ENCODE measurements at places on chromosomes 7 and 10.

GRCh38 chr7:31687024-31687748, at the start of gene PPP1R17:
Gene PPP1R17, plus strand, starts transcription at chr7:31687215. Its CDS starts 5,227 bp downstream, at chr7:31692442.
- no peak for DNase-seq

DNA sequence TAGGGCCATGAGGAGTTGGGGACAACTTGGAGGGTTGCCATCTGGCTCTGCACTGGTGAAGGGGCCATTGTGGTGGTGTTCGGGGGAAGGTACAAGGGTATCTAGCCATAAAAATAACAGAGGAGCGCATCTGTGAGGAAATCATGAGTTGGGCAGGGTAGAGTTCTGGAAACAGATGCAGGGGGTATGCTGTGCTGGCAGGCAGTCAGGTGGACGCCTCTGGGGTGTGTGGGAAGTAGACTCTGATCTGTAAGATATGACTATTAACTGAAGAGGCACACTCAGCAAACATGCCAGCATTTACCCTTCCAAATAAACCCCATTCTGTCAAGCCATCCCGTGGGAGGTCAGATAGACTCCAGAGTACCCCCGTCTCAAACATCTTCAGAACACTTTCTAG, 79.8 kb downstream of the CLEC2L start:
- no peak for DNase-seq

DNA sequence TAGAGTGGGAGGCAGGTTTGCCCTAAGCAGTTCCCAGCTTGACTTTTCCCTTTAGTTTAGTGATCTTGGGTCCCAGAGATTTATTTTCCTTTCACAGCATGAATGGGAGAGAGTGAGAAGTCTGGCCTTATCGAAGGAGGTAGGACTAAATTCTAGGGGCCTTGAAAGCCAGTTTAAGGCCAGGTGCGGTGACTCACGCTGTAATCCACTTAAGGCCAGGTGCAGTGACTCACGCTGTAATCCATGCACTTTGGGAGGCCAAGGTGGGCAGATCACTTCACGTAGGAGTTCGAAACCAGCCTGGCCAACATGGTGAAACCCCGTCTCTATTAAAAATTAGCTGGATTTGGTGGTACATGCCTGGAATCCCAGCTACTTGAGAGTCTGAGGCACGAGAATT, 392.2 kb downstream of the ACTR3B start:
- no peak for DNase-seq

- peak; percentile 31 for DNase-seq
Observed at GRCh38 chr7:149635561-149636329, 137.6 kb downstream of the ZNF467 start.

DNA sequence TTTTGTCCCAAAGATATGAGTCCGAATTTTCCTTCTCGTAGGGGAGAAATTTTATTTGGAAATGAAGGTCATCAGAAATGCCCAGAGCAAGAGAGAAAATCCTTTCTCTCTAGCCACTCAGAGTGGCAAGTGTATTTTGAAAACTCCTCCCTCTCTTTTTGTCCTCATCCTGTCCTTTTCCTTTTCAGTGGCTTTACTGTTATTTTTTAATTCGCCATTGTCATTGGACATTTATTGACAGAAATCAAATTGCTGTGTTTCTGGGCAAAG, 39.6 kb downstream of the TET1 start:
- no peak for DNase-seq

GRCh38 chr7:71801976-71802375, 610.2 kb downstream of the CALN1 start:
- DNase-seq, result no peak

DNA sequence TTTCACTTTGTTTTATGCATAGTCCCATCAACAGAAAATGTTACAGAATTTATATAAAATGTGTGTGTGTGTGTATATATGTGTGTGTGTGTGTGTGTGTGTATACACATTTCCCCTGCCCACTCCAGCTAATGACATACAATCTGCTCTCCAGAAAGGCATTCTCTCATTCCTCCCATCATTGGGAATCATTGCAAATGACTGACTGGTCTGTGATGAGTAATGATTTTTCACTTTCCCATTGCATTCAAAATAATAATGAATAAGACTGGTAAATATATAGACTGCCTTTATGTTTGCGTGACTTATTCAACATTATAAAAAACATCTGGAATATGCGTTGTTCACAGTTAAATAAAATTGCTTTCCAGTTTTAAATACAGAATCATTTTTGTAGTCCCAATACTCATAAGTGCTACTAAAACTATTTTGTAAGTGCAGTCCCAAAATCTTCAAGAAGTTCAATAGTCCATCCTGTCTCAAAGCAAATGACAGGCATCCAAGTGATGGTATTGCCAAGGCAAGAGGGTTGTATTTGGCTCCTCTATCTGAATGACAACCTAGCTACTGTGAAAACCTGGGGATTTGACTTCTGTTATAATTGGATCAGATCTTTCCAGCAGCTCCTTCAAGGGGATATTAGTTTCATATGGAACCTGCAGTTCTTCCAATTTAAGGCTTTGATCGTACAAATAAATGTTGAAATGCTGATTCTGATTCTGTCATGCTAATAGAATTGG, 150.9 kb downstream of the POLR1F start:
- peak; percentile 58 for DNase-seq

DNA sequence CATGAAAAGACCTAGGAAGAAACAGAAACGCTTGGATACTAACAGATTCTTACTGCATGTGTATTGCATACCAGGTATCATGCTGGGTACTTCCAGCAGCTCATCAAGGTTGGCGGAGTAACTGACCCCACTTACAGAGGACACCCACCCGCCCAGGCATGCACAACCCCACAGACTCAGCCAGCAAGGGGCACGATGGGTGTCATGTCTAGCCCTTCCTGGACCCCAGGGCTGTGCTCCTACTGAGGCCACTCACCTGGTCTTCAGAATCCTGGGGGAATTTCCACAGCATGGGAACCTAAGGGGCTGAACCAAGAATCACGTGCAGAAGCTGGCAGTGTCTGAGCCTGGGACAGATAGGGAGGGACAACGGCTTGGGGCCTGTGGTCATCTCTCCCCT, 134.1 kb upstream of the ZNF32 start:
- no peak for DNase-seq

DNA sequence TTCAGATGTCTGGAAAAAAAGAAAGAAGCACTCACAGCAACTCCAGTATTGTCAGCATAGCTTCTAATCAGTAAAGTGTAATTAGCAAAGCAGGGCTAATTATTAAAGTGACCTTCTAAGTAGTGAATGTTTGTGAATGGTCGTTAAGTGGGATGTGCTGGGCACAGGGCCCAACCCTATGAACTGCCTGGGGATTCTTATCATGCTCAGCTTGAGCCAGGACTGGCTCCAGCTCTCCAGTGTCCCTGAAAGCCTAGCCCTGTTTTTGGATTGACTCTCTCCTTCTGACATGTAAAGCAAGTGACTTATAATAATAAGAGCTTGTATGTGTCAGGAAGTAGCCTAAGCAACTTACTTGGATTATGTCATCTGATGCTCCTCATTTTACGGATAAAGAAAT, 9.5 kb upstream of the TBX20 start:
- no peak for DNase-seq

GRCh38 chr10:17675638-17676037, 31.7 kb downstream of the STAM start:
- peak; percentile 48 for DNase-seq

DNA sequence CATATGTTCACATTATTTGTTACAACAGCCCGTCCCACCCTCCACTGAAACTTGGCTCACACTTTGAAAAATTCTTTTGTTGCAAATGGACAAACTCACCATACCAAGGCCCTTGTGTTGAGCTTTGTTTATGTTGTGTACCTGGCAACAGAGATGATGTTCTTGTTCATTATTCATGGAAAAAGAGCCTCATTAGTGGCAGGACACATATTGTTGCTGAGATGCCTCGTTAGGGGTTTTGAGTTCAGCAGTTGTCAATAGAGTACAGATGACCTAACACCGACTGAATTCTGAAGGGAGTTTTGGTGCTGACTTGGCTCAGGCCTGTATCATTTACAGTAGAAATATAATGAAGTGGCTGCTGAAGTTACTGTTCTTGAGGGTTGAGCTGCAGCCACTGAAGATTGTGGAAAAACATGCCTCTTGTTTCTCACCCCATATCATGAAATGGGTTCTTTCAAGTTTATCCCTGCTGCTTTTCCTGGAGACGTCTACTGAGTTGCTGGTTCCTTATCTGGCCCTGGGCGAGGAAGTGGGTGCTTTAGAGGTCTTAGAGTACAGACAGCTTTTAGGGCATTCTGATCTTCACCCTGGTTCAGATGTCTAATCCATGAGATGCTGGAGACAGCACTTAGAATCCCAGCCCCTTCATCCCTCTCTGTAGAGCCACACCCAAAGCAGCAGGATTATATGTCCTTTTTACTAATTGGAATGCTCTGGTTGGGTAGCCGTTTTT, 149.7 kb downstream of the WNT2 start:
- DNase-seq, result no peak

DNA sequence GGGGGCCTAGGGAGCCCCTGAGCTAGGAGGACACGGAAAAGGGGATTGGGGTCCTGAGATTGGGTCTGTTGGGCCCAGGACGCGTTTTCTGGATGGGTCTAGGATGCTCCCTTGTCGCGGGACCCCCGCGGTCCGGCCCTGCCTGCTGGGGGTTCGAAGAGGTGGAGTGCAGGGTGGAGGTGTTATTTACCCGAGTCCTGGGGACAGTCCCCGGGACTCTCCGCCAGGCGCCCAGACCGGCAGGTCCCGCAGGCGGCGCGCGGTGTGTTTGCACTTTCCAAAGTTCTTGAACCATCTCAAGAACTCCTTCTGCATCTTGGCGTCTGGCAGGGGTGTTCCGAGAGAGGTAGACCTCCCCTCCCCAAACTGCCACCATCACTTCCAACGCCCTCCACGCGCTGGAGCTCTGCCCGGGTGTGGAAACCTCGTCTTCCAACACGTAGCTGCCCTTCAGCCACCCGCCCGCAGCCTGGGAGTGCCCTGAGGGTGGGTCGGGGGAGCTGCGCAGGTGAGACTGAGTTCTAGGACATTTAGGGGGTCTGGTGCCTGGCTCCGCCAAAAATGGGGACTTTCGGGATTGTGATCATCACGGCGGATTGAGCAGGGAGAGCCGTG, 569 bp downstream of the CAV1 start:
- peak; percentile 42 for DNase-seq

GRCh38 chr7:93006480-93007095, 111.2 kb downstream of the SAMD9 start:
- DNase-seq, result no peak

GRCh38 chr7:159121068-159121467, 23.6 kb downstream of the VIPR2 start:
- no peak for DNase-seq

GRCh38 chr10:120713573-120714205, 137.5 kb upstream of the WDR11 start:
- no peak for DNase-seq

GRCh38 chr10:110857265-110858171, 14.2 kb upstream of the PDCD4 start:
- no peak for DNase-seq

DNA sequence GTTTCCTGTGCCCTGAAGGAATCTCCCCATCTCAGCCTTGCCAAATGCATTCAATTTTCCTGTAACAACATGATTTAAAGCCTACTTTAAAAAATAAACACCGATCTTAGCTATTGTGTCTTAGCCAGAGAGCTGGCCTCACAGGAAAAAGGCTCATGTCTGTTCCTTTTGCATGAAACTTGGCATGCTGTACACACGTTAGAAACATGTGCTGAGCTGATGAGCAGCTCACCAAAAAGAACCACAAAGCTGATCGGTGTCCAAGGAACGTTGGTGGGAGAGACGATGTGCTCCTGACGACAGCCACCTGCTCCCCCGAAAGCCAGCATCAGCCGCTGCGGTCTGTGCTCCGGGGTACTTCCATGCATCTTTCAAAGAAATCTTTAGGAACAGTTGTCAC, 135.9 kb downstream of the ADARB2 start:
- no peak for DNase-seq

DNA sequence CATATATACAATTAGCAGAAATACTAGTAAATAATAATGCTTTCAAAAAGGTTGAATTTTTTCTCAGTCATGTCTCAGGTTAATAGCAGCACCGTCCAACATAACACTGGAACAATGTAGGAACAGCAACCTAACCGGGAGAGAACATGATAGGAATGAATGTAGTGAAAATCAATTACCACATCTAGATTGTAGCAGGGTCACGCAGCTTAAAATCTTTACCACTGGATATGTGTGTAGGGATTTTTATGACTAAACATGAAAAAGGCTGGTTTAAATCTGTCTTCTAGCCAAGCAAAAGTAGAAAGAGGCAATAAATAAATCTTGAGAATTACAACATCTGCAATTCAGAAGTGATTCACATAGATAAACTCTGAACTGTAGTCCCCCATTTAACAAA, 326.0 kb downstream of the DGKB start:
- no peak for DNase-seq

GRCh38 chr10:95303535-95303934, 12.7 kb upstream of the PDLIM1 start:
- no peak for DNase-seq

DNA sequence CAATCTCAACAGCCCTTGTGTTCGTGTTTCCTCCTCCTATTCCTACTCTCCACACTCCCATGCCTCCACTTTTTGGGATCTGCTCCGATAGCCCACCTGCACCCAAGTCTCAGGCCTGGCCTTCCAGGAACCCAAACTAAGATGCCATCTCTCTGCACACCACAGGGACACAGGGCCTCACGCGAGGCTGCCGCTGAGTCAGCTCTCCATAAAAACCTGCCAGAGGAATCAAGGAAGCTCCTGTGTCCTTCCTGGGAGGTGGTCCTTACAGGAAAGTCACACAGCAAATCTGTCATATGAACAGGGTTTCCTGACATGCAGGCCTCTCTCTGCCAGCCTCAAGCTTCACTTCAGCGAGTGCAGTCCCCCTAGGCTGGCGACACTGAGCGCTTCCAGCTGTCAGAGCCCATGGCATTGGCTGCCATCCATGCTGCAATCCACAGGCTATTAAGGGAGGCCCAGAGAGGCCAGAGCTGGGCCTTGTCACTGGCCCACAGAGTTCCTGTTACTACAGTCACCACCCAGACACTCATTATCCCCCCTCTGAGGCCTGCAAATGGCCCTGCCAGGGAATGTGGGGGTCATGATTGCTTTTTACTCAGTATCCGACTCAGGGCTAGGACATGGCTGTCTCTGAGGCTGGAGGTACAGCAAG, 151.4 kb downstream of the OAT start:
- DNase-seq, result no peak

GRCh38 chr7:114548081-114548980, 133.7 kb downstream of the FOXP2 start:
- no peak for DNase-seq

GRCh38 chr10:124001391-124002148, 91.8 kb downstream of the CHST15 start:
- DNase-seq, result no peak

DNA sequence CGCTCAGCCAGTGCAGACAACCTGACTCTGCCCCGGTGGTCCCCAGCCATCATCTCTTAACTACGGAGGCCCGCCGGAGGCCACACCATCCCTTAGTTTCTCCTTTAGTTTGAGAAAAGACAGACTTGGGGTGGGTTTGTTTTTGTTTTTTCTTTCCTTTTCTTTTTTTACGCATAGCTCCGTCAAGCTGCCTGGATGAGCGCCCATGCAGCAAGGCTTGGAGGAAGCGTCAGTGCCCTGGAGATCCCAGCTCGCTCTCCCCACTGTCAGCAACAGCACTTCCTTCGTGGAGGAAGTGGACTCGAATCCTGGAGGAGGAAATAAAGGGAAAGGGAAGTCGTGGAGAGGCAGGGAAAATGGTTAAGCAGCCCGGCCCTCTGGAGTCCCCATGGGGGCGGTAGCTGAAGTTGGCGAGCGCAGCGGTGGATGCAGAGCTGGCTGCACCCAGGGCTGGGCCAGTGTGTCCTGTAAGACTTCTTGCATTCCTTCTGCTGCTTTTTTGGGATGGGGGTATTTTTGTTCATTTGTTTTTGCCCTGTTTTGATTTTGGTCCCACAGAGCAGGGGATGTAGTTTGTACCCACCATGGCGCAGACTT, 35.9 kb upstream of the GJD4 start:
- DNase-seq, result no peak

- DNase-seq, result no peak
Observed at GRCh38 chr7:45028138-45028919, 28.3 kb downstream of the CCM2 start.

Measured in ELR (cell line).